Activated CD8-positive, alpha-beta memory T cell treated with anti-CD3 and anti-CD28 coated beads, Interleukin-2, amount 10 ng/mL, durations not matched to agents 7 days and 5 days (primary cell): ENCODE measurements at places on chromosomes 1 and 21. TPM values are rescaled to one million over a fixed set of nuclear protein-coding genes. Genes with fewer than 3 reads are reported as not detected.

Gene SH2D5
- total RNA-seq: not detected

- no peaks in the 10 kb centered on the region for H3K4me1 ChIP-seq
- H3K27me3 ChIP-seq: peaks cover 10% of the 10 kb centered on the region
- no peak overlapping the region for H3K27ac ChIP-seq
- no peaks in the 10 kb centered on the region for H3K36me3 ChIP-seq
These were observed 19.6 kb upstream of the FAM89A start for GRCh38 chr1:231059566-231060193.

- no peak for DNase-seq
- no peaks in the 10 kb centered on the region for H3K36me3 ChIP-seq
- no peaks in the 10 kb centered on the region for H3K4me1 ChIP-seq
- no peak overlapping the region for H3K4me3 ChIP-seq
These were observed 63.8 kb downstream of the FBXO2 start for GRCh38 chr1:11590395-11590794.

DNA sequence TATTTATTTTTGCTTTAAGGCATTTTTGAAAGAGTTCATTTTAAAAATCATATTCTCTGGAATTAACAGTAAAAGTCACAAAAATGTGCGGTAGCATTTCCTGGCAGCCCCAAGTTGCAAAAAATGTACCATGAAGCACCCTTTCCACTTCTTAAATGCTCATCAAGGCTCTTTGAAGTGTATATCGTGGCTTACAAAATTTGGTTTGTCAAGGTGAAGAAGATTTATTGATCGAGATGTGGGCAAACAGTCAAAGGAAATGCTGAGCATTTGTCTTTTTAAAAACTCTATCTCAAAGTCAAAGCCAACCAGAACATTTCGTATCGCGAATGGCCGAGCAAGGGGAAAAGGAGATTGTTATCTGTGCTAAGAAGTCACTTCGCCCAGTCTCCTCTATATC, 277.5 kb upstream of the KAZN start:
- no peak overlapping the region for H3K4me3 ChIP-seq
- no peaks in the 10 kb centered on the region for H3K36me3 ChIP-seq
- H3K27ac ChIP-seq: no peak overlapping the region
- no peaks in the 10 kb centered on the region for H3K27me3 ChIP-seq
- no peaks in the 10 kb centered on the region for H3K4me1 ChIP-seq

Gene RASSF5
- 216 TPM for total RNA-seq

DNA sequence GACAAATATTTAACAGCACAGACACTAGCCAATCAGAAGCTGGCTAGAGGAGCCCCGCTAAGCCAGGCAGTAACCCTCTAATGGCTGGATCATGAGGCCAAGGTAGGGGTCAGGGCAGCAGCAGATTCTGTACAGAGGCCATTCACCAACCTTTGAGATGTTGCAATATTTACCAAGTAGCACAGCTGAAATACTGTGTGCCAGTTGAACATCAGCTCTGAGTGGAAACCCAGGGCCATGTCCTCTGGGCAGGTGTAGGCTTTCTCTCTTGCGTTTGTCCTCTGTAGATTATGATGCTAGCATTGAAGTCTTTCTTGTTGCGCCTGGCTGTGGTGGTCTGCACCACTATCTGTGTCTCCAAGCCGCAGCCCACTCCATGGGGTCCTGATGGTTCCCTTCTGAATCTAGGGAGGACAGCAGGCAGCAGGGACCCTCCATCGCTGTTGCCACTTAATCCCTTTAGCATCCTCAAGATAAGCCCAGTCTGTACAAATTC, 2.5 kb upstream of the COG2 start:
- peaks cover 38% of the 10 kb centered on the region for H3K27me3 ChIP-seq
- no peak overlapping the region for H3K4me3 ChIP-seq
- no peak for DNase-seq
- no peaks in the 10 kb centered on the region for H3K36me3 ChIP-seq
- no peak overlapping the region for H3K27ac ChIP-seq
- H3K4me1 ChIP-seq: peaks cover 39% of the 10 kb centered on the region

GRCh38 chr1:2276803-2277580, 48.9 kb downstream of the SKI start:
- H3K4me3 ChIP-seq: no peak overlapping the region
- H3K27ac ChIP-seq: no peak overlapping the region
- DNase-seq: no peak
- no peaks in the 10 kb centered on the region for H3K27me3 ChIP-seq
- H3K4me1 ChIP-seq: peaks cover 4% of the 10 kb centered on the region
